Stimulated activated CD4-positive, alpha-beta T cell treated with anti-CD3 and anti-CD28 coated beads, TNF-alpha, amount 100 ng/mL, for 1 hour (primary cell): ENCODE measurements at places on chromosomes 6 and 20.

DNA sequence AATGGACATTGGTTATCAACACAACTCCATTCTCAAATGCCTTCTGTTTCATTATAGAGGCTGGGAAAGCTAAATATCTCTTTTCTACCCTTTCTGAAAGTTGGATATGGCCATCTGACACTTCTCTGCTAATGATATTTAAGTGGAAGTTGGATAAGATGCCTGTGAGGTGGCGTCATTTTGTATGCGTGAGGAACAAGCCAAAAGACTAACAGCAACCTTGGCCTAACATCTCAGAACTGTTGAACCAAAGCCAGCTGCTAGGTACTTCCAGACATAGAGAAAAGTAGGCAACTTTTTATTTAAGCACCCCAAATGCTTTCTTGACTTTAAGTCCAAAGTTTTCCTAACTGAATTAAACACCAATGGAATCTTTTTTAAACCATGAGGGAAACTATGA is 708.4 kb downstream of the CD109 start:
- DNase-seq: no peak

DNA sequence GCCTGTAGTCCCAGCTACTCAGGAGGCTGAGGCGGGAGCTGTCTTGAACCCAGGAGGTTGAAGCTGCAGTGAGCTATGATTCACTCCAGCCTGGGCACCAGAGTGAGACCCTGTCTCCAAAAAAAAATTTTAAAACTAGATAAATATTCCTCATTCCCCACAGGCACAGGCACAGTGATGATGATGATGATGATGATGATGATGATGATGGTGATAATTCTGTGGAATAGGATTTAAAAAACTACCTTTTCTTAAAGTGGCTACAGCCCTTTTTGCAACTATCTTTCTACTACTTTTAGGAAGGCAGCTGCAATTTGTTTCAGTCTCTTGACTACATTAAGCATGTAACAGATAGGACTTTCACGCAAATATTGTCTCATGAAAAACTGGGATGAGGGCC is 76.6 kb upstream of the SCAF8 start:
- DNase-seq: no peak

GRCh38 chr6:24545691-24546090 is 50.9 kb downstream of the ALDH5A1 start:
- DNase-seq: no peak

DNA sequence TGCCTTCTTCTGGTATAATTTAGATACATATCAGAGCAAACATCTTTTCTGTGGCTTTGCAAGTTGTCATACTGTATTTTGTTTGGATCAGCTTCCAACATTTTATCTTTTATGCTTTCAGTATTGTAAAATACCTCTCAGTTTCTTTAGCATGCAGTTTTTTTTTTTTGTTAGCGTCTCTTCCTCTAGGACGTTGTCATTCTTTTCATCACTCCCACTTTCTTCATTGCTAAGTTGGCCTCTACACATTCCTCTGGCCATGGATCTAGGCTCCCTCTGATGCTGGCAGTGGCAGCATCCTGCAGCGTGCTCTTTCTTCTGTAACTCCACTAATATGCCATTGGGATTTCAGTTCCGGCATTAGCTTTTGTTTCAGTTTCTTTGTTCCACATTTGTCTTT is 21.7 kb downstream of the RPRD1B start:
- DNase-seq: no peak

- no peak for DNase-seq
These were observed 26.5 kb upstream of the SLCO4A1 start for GRCh38 chr20:62615750-62616251.

DNA sequence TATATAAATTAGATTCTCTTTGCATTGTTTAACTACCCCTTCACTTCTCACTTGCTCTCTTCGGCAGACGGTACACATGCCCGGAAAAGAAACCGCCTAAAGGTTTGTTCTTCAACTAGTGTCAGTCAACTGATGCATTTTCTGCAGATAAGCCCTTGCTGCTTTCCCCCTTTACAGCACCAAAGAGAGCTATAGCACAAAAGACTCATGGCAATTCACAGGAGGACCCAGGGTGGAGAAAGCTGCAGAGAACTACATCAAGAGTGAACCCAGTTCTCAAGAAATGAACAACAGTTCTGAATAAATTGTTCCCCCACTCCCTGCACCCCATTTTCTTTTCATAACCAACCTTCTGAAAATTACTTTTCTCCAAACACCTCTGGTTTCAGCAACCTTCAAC is 8.9 kb downstream of the CD164 start:
- no peak for DNase-seq

DNA sequence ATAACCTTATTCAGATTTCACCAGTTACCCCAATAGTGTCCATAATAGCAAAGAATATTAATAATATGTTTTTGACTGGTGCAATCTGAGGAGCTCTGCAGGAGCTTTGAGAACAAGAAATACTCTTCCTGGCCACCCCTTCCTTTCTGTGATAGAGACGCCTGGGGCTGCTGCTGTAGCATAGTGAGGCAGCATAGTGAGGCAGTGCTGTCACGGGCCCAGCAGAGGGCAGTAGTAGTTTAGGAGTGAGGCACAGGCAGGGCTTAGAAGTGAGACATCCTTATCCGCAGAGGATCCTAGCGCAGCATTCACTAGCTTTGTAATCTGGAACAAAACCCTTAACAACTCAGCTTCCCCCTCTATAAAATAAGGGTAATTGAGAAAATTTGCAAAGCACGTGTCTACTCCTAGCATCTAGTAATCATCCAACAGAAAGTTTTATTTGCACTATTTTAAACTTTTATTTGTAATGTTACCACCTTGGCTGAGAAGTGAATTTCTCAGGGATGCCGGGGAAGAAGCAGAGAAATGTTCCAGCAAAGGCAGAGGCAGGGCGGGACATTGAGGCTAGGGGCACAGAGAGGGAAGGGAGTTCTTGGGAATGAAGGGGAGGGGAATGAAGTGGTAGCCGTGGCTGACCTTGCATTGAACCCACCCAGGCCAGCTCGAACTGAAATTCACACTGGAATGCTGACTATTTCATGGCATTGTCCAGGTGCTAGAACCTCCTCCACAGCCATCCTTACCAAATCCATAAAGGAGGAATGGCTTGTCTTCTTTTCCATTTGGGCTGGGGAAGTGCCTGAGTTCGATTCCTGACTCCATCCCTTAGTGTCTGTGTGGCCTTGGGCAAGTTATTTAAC is 78.8 kb downstream of the CDS2 start:
- peak; percentile 21 for DNase-seq

DNA sequence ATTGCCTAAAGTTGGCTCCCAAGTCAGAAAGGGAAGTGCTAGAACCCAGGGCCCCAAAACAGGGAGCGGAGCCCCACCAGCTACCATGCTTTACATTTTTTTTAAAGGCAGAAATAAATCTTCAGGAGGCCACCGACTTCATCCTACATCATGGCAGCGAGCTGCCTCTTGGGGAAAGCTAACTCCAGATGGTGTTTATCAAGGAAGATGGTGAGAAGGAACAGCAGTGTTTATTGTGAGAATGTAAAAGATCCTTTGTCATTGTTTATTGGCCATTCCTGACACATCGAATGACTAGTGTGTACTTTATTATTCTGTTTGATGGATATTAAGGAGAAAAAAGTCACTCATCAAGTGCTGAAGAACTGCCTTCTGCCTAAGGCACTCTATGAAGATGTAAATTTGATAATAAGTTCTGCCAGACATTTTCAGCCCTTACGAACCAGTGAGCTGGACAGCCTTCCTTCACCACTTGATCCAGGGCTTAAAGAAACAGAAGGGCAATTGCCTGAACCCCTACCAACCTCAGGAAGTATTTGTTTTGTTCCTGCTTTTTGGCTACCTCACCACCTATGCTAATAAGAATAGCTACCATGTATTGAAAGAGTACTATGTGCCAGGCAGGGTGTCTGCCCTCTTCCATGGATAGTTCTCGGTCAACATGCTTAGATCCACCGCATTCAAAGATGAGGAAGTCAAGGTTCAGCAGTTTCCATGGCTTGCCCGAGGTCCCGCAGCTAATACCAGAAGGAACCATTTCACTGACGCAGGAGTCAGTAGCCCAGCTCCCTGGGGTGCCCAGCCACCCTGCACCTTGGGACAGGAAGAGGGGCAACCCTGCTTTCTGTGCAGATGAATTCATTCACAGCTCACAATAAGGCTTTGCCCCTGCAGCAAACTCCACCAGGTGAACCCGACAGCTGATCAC is 194.7 kb upstream of the RREB1 start:
- no peak for DNase-seq

GRCh38 chr6:1612974-1613306 is 3.2 kb downstream of the FOXC1 start:
- no peak for DNase-seq

DNA sequence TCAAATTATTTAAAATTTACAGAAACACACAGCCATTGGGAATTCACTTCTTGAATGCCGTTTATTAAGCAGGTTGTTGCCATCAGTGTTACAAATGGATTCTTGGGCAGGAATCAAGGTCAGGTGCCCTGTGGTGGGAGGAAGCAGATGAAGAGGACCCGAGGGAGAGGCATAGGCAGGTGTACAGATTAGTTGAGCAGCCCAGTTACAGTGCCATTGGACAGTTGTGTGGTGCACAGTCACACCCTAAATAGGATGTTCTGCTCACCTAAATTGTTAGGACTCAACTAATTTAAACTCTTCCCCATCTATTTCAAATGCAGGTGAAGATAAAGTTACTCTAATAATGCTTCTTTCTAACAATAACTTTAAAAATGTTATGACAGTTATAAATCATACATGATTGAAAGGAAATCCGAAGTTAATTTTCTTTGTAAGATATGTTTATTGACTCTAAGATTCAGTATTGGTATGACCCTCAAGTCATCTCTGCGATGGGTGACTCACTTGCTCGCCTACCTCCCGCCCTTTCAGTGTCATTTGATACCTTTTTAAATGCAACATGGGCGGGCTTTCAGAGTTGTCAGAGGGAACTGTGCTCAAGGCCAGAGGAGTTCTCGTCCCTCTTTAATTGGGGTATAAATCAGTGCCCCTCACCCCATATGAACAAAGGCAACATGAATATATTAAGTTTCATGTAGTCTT is 35.1 kb downstream of the DSE start:
- DNase-seq: no peak

- DNase-seq: no peak
These were observed 28.3 kb upstream of the MDGA1 start for GRCh38 chr6:37725957-37726356.

- DNase-seq: no peak
These were observed 12.9 kb upstream of the NT5E start for GRCh38 chr6:85436939-85437495.
